Pulmonary artery endothelial cell (primary cell): ENCODE measurements at places on chromosomes 1 and 21.

GRCh38 chr1:166857995-166858394 lies 18.1 kb downstream of the TADA1 start:
- DNase-seq: no peak

GRCh38 chr1:14778898-14779865 lies 180.7 kb downstream of the KAZN start:
- no peak for DNase-seq

GRCh38 chr1:108880850-108881249 lies 4.1 kb downstream of the GPSM2 start:
- DNase-seq: no peak

- DNase-seq: no peak
Measured at GRCh38 chr1:41455479-41456332, 28.8 kb downstream of the EDN2 start.

DNA sequence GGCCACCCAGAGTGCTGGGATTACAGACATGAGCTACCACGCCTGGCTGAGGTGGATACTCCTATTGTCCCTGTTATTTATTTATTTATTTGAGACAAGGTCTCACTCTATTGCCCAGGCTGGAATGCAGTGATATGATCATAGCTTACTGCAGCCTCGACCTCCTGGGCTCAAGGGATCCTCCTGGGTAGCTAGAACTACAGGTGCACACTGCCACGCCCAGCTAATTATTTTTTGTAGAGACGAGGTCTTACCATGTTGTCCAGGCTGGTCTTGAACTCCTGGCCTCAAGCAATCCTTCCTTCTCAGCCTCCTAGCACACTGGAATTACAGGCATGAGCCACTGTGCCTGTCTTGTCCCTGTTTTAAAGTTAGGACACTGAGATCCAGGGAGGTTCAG lies 5.2 kb downstream of the LDLRAP1 start:
- DNase-seq: no peak

DNA sequence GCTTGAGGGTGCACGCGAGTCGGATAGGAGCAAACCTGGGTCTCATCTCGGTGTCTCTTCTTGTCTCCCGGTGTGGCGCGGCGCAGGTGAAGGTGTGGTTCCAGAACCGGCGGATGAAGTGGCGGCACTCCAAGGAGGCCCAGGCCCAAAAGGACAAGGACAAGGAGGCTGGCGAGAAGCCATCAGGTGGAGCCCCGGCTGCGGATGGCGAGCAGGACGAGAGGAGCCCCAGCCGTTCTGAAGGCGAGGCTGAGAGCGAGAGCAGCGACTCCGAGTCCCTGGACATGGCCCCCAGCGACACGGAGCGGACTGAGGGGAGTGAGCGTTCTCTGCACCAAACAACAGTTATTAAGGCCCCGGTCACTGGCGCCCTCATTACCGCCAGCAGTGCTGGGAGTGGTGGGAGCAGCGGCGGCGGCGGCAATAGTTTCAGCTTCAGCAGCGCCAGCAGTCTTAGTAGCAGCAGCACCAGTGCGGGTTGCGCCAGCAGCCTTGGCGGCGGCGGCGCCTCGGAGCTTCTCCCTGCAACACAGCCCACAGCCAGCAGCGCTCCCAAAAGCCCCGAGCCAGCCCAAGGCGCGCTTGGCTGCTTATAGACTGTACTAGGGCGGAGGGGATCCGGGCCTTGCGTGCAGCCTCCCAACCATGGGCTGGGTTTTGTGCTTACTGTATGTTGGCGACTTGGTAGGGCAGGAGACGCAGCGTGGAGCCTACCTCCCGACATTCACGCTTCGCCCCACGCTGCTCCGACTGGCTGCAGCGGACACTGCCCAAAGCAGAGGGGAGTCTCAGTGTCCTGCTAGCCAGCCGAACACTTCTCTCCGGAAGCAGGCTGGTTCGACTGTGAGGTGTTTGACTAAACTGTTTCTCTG lies 5.1 kb downstream of the HLX start:
- no peak for DNase-seq
